ENCODE measurements at places on chromosomes 16 and 17.

DNA sequence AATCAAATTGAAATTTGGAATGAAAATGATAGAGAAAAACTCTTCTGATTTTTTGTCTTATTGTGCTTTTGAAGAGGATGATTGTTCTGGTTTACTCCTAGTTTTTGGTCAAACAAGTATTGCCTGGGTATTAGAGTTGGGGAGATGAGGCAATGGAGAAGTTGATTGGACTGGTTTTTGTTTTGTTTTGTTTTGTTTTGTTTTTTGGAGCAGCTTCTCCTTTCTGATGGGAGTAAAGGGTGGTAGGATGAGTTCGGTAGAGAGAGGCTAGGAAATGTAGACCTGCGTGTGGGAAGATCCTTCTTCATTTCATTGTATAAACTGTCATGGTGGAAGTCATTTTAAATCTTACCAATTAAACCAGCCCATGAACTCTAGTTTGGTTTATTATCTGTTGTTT lies 17.7 kb downstream of the ATP6V0A1 start:
- no peak for DNase-seq

DNA sequence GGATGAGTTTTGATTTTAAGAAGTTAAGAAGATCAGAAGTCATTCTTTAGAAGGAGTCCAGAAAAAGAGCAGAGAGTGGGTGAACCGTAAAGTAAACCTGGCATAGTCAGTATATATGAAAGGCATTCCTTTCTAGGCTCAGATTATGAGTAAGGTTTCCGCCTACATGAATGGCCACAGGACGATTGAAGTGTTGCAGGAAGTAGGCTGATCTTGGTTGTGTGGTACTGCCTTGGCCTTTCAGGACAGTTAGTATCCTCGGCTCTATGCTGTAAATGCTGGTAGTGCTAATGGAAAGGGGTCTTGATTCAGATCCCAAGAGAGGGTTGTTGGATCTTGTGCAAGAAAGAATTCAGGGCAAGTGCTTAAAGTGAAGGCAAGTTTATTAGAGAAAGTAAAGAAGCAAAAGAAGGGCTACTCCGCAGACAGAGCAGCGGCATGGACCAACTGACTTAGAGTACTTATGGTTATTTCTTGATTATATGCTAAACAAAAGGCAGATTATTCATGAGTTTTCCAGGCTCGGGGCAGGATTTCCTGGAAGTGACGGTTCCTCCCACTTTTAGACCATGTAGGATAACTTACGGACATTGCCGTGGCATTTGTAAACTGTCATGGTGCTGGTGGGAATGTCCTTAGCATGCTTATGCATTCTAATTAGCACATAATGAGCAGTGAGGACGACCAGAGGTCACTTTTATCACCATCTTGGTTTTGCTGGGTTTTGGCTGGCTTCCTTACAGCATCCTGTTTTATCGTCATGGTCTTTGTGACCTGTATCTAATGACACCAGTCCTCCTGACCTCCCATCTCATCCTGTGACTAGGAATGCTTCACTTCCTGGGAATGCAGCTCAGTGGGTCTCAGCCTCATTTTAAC lies 164.8 kb downstream of the SNX29 start:
- no peak for DNase-seq

DNA sequence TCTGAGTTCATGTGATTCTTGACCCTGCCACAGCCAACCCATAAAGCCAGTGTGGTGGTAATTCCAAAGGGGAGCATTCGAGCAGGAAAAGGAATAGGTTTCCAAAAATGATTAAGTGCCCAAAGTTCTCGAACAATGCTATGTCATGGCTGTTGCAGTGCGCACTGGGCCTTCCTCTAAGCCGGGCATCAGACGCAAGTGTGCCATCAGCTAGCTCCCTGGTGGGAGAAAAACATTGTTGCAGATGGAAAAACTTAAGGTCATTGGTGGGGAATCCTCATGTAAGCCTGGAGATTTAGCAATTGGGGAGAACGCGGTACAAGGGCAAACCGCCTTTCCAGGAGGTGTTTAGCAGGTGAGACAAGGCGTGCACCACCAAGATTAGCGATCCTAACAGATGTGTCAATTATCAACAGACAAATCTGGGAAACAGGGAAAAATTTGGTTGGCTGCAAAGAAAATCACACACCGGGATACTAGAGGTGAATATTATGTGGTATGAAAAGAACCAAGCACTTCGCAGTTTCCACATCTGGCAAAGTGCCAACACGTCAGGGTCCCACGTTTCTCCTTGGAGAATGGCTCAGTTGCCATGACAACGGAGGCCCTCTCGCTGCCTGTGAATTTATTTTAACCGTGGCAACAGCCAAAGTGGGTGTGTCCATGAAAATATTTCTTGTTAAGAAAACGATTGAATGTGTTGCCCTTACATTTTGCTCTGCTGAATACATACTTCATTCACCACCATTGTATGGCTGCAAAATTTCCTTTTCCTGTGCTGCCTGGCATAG lies 118.5 kb upstream of the CACNG5 start:
- DNase-seq, result no peak

GRCh38 chr17:47368262-47368661 lies 44.5 kb downstream of the EFCAB13 start:
- no peak for DNase-seq

DNA sequence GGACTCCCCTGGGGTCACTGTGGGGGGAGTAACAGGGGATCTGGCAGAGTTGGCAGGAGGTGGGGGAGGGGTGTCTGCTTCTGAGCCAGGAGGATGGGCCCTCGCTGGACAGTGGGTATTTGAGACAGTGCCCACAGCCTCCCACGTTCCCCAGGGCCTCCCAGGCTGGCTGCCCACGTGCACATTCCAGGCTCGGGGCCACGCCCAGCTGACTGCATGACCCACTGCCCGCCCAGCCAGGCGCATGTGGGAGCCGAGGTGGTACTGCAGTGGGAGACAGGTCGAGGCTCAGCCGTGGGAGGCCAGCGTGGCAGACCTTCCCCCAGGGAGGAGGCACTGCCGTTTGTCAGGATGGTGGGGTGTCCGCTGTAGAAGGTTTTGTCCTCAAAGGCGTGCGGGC lies 38.8 kb downstream of the BAHCC1 start:
- DNase-seq, result no peak

DNA sequence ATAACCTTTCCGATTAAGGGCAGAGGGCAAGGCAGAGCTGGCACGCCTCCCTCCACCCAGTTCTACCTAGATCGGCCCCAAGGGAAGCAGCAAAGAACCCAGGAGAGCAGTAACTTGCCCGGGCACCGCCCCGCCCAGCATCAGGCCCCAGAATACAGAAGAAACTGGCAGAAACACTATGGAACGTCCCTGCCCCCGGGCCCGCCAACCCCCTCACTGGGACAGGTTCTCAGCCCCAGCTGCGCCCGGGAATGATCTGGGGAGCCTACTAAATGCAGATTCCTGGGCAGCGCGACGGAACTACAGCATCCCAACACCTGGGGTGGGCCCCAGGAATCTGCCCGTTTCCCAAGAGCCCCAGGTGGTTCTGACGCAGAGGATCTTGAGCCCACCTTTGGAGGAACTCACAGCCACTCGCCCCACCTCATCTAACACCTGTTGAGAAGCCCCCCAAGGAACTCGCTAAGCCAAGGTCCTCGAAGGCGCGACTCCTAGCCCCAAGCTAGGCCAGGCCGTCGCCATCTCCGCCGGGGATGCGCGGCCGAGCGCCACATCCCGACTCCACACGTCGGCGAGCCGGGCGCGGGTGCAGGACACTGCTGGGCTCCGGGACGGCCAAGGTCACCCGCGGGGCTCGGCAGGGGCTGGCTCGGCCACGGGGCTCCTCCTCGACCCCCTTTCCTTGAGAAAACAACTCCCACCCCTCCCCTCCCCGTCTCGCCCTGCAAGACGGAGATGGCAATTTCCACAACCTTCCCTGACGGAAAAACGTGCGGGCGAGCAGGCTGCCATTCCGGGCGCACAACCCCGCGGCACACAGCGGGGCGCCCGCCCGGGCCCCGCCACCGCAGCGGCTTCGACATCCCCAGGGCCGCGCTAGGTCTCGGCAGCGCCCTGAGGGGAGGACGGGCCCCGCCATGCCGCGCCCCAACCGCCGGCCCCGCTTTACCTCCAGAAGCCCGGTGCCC lies 913 bp downstream of the CDIP1 start:
- DNase-seq, result peak; percentile 51

DNA sequence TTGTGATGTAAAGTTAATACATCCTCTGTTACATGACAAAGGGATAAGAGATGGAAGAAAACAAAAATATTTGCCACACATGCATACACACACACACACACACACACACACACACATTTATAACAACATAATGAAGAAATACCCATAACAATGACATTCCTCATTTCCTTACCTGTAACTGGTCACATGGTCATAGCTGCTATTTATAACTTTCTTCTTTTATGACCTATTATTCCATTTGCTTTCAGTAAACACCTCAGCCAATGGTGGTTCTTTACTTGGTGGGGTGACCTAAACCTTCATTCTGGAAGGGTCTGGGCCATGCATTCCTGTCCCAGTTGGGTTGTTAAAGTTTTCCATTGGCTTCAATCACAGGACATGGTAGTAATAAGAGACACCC lies 5.3 kb downstream of the MT2A start:
- no peak for DNase-seq
